ENCODE measurements at places on chromosomes 12 and 14.

DNA sequence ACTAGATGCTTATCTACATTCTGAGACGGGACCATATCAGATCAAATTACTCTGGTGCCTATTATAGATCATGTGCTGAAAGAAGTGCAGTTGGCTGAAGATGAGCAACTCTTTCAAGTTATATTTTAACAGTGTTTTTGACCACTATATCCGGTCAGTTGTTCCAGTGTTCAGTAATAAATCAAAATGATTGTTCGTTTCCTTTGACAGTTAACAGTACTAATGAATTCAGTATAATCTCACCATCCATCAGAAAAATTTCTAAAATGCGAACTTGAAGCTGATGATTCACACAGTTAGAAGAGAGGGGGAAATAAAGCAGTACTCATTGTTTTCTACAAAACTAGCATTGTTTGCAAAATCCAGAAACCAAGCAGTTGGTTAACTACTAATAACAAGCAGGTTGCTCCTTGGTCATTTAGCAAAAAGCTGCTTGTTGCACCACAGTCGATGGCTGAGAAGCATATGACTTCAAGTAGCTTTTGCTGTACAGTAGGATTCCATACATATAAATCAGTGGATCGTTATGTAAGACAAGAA lies 2.3 kb downstream of the RPS6KA5 start:
- no peak for DNase-seq

- DNase-seq: no peak
Observed at GRCh38 chr12:111048991-111049390, 128.6 kb upstream of the MYL2 start.

DNA sequence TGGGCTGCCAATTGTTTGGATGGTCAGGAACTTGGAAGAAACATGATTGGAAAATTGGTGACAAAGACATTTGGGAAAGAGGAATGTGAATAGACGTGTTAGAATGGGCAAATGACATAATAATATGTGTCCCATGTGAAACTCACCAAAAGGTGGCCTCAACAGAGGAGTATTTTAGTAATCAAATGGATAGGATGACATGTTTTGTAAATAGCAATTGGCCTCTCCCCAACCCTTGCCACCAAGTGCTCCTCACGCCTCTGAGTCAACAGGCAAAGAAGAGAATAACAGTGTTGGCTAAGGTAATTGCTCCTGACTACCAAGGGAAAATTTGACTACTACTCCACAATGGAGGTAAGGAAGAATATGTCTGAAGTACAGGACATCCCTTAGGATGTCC lies 81.4 kb downstream of the ATXN7L3B start:
- DNase-seq: no peak

GRCh38 chr14:35934499-35934898 lies 108.4 kb downstream of the BRMS1L start:
- DNase-seq: no peak

DNA sequence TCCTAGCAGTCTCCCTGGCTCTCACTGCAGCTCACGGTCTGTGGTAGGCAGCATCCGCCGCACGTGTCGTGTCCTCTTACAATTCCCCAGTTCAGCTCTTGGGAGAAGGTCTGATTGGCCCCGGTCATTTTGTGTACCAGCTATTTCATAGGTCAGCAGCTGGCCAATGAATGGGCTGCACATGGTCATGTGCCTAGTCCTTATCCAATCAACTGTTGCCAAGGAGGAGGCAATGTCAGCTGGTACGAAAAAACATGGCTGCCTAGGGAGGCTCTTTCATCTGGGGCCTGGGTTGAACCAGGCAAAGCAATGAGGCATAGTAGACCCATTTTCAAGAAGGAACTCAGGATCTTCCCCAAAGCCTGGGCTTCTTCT lies 46.1 kb downstream of the RNFT2 start:
- DNase-seq: no peak

DNA sequence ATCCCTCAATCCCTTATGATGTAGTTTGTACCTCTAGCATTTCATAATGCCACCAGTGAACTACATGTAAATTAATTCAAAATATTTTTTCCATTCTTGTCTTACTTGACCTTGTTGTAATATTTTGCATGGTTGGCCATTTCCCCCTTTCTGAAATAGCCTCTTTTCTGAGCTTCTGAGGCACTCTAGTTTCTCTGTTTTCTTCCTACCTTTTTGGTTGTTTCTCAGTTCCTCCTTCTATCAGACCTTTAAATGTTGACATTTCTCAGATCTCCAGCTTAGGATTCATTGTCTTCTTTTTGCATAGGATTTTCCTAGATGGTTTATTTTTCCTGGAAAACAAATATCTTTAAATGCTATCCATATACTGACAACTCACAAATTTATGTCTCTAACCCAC lies 9.8 kb upstream of the RMST start:
- DNase-seq: no peak

GRCh38 chr14:59919570-59920377 lies at the start of gene LRRC9:
LRRC9 (plus strand) TSS chr14:59920144.
- DNase-seq: peak; percentile 75

- DNase-seq: no peak
Observed at GRCh38 chr12:9363145-9363544, 154.9 kb upstream of the PZP start.

DNA sequence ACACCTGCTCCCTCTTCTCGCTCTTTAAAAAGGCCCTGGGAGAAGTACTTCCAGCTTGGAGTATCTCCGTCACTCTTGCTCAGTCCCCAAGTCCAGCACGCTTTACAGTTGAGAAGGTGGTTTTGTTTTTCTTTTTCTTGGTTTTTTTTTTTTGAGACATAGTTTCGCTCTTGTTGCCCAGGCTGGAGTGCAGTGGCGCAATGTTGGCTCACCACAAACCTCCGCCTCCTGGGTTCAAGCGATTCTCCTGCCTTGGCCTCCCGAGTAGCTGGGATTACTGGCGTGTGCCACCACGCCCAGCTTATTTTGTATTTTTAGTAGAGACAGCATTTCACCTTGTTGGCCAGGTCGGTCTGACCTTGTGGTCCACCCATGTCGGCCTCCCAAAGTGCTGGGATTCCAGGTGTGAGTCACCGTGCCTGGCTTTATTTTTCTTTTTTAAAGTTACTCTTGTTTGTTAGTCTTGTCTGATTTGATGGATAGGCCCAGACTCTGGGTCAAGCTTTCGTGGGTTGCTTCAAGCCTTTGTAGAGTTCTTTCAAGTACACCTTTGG lies 1.9 kb downstream of the TDRD9 start:
- no peak for DNase-seq

- no peak for DNase-seq
Observed at GRCh38 chr12:120658286-120659150, 18.1 kb downstream of the CABP1 start.

DNA sequence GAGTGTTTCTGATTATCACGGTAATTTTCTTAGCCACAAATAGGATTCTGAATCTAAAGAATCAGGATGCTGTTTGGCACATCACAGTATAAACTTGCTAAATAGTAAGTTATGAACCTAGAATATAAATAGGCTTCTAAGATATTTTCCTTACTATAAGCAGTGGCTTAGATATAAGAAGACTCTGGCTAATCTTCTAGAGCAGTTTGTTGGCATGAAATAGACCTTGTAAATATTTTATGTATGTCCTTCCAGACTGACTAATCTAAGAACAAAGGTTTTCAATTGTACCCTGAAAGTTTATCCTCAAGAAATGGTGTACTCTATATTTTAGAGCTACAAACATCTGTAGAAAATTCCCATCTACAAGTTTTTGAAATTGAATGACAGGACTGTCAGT lies 48.3 kb downstream of the LMNTD1 start:
- no peak for DNase-seq

DNA sequence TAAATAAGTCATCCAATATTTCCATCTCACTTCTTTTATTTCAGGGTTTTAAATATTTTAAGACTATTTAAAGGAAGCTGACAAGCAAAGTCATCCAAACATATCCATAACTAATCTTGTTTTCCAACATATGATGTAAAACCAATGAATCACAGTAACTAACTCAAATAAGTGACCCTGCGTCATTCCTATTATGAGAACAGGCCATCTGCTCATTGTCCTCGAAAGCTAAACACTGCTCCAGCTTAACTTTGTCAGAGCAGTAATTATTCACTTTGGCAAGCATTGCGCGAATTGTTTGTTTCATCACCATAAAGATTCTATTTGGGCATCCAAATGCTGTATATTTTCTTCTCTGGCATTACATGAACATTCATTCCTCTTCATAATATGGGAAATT lies 99.1 kb downstream of the CAPZA3 start:
- peak; percentile 51 for DNase-seq

- peak; percentile 88 for DNase-seq
Observed at GRCh38 chr12:47577206-47577989, 128.4 kb downstream of the RPAP3 start.

- DNase-seq: no peak
Observed at GRCh38 chr12:20436316-20436715, 68.0 kb downstream of the PDE3A start.

DNA sequence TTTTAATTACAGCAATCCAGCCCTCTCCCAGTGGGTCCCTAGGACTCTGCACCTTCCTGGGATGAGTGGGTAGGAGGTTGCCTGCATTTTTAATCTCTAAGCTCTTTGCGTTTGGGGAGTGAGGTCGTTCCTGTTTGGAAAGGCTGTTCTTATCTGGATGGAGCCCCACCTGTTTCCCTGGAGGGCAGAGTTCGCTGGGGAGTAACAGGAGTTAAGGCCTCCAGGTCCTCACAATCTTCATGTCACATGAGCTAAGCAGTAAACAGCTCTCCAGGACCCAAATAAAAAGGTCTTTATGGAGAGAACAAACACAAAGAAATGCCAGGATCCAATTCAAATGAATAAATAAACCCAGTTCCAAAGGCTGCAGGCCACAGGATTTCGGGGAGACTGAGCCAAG lies 56.0 kb upstream of the RFLNA start:
- DNase-seq: no peak

DNA sequence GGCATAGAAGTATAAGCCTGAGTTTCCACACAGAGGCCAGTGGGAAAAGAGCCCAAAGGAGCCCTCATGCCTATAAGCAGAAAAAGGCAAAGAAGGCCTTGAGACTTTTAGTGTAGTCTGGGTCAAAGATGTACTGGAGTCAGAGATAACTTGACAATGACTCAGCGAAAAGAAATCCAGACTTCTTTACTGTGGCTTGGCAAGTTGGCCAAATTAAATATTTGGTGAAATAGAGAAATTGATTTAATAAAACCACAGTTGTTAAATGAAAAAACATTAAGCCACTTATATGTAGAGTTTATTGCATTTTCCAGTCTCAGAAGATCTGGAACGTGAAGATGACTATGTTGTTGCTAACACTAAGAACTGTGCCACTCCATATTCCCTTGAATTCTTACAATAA lies 105.1 kb downstream of the TMTC3 start:
- DNase-seq: no peak

GRCh38 chr14:96616161-96616721 lies 114.1 kb downstream of the PAPOLA start:
- DNase-seq: no peak

DNA sequence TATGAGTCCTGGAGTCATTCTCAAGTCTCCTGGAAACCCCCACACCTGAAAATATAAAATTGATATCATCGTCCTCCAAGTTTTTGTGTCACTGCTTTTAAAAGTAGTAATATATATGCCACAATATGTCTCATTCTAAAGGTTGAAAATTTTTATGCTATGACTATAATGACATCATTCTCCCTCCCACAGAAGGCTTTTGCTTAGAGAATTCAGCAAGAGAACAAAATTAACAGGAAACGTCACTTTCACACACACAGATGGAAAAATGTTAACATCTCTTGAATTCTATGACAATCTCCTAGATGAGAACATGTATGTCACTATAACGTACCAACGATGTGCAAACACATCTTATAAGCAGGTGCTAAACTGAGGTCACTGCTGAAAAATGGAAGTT lies 498.3 kb downstream of the FOXG1 start:
- DNase-seq: no peak

DNA sequence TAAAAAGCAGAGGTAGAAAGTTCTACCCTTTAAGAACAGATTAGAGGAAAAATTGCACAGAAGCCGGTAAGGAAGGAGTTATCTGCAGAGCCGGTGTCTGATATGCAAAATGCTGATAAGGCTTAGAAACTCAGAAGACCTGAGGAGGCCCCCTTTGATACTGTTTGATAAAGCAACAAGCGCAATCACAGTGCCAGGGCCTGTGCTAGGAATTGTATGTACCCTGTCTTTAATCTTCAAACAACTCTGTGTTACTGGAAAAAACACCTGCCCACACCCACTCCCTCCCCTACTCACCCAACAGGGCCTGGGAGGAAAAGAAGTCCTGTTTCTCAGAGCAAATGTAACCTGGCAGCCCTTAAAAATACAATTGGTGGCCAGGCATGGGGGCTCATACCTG lies 112.7 kb upstream of the FUT8 start:
- peak; percentile 34 for DNase-seq

- DNase-seq: no peak
Observed at GRCh38 chr12:120215357-120215735, 14.4 kb upstream of the RPLP0 start.

GRCh38 chr14:100348784-100349685 lies 25.9 kb downstream of the SLC25A47 start:
- no peak for DNase-seq

All from lung (tissue), 17 donors.